ENCODE measurements at places on chromosomes 13 and 19. TPM values are rescaled to one million over a fixed set of nuclear protein-coding genes. Genes with fewer than 3 reads are reported as not detected.

FBN3 gene
- 75.1 TPM for total RNA-seq

LGALS4 gene
- not detected for total RNA-seq

ZNF837 gene
- 1.6 TPM for total RNA-seq

F10 gene
- not detected for total RNA-seq

KLK7 gene
- total RNA-seq = not detected

RASAL3 gene
- total RNA-seq = 0.31 TPM

CGB1 gene
- not detected for total RNA-seq

ZSCAN5C gene
- not detected for total RNA-seq

OR7G2 gene
- total RNA-seq = not detected

KXD1 gene
- total RNA-seq = 34.4 TPM

ZNF615 gene
- total RNA-seq = 31.3 TPM
